Thoracic aorta (tissue), 2 donors: ENCODE measurements at places on chromosomes 13 and 19. TPM values are rescaled to one million over a fixed set of nuclear protein-coding genes. Genes with fewer than 3 reads are reported as not detected.
A peak's percentile ranks its signal among the peaks of the same experiment; 100 is the strongest.

YJU2 gene
- total RNA-seq, result 17.5 TPM

DNA sequence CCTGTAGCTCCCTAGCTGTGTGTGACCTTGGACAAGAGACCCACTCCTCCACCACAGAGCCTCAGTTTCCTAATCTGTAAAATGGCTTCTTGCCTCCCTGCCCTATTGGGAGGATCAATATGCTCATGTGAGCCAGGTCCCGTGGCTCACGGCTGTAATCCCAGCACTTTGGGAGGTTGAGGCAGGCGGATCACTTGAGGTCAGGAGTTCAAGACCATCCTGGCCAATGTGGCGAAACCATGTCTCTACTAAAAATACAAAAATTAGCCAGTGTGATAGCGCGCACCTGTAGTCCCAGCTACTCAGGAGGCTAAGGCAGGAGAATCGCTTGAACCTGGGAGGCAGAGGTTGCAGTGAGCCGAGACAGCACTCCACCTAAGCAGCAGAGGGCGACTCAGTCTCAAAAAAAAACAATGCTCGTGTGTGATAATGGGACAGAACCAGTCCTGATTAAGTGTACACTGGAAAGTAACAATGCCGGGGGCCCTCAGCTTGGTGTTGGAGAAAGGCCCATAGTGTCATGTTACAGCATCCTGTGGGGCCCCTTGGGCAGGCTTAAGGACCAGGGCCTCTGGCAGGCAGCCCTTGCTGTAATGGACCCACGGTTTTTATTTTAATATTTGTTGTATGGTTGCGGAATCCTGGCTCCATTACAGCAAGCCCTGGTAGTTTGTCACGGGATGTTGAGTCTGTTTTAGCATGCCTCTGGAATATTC, 6.8 kb downstream of the RPS11 start:
- DNase-seq, result no peak
- H3K27me3 ChIP-seq, result no peaks in the 10 kb centered on the region
- no peak overlapping the region for H3K4me3 ChIP-seq

IGFL4 gene
- total RNA-seq, result not detected

DACH1 gene
- total RNA-seq, result 0.14 TPM

DNA sequence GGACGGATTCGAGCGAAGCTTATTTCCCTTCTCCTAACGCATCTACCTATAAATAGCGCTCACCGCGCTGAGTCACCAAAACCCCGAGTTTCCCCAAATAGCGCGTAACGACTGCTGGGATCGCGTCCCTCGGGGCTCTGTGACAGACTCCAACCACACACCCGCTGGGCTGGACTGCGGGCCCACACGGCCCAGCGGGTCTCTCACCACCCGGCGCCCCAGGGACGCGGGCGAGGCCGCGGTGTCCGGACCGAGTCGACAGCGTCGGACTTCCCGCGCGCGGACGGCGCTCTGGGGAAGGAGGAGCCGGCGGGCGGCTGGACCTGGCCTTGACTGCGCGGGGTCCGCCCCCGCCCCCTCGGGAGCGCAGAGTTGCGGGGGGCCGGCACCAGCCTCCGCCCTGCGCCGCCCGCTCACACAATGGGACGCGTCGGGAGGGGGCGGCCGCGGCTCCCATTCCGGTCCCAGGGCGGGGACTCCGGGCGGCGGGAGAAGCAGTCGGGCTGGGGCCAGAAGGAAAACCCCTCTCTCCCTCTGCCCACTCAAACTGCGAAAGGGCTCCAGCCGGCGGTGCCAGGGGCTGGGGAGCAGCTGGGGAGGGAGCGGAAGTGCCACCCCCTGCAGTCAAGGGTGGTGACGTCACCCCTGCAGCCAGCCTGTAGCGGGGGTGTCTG, 108.8 kb downstream of the KCNRG start:
- H3K27ac ChIP-seq, result peak overlapping the region; percentile 99
- peak overlapping the region; percentile 93 for H3K4me3 ChIP-seq
- peak; percentile 81 for DNase-seq
- no peaks in the 10 kb centered on the region for H3K27me3 ChIP-seq
- no peaks in the 10 kb centered on the region for H3K36me3 ChIP-seq

- DNase-seq, result no peak
- H3K4me1 ChIP-seq, result no peaks in the 10 kb centered on the region
- H3K4me3 ChIP-seq, result no peak overlapping the region
- no peaks in the 10 kb centered on the region for H3K27me3 ChIP-seq
Measured at GRCh38 chr13:74770361-74770760, 636.2 kb upstream of the KLF12 start.

GRCh38 chr13:42333613-42334328, 61.8 kb downstream of the AKAP11 start:
- no peak overlapping the region for H3K4me3 ChIP-seq
- DNase-seq, result no peak
- no peaks in the 10 kb centered on the region for H3K27me3 ChIP-seq
- no peaks in the 10 kb centered on the region for H3K36me3 ChIP-seq
- no peak overlapping the region for H3K27ac ChIP-seq

- no peak overlapping the region for H3K27ac ChIP-seq
- no peaks in the 10 kb centered on the region for H3K4me1 ChIP-seq
- no peak overlapping the region for H3K4me3 ChIP-seq
- H3K27me3 ChIP-seq, result no peaks in the 10 kb centered on the region
Measured at GRCh38 chr19:2885736-2886135, 15.0 kb upstream of the ZNF57 start.

DNA sequence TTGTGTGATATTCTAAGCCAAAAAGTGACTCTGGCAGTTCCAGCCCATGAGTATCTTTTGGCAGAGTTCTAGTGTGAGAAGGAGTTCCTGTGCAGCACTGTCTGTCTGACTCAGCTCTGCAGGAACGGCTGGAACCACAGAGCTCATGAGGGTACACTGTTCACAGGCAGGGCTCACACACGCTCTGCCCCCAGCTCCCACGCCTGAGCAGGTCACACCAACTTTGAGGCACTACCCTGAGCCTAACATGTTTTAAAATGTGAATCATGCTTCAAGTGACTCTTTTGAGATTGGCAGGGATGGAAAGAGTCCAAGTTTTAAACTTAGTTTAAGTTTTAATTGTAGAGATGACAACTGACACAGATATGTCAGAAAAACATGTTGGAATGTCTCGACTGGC, 1203.3 kb downstream of the UQCRFS1 start:
- H3K27ac ChIP-seq, result no peak overlapping the region
- no peaks in the 10 kb centered on the region for H3K27me3 ChIP-seq
- no peaks in the 10 kb centered on the region for H3K36me3 ChIP-seq
- H3K4me3 ChIP-seq, result no peak overlapping the region
- DNase-seq, result no peak
- H3K4me1 ChIP-seq, result no peaks in the 10 kb centered on the region

DNA sequence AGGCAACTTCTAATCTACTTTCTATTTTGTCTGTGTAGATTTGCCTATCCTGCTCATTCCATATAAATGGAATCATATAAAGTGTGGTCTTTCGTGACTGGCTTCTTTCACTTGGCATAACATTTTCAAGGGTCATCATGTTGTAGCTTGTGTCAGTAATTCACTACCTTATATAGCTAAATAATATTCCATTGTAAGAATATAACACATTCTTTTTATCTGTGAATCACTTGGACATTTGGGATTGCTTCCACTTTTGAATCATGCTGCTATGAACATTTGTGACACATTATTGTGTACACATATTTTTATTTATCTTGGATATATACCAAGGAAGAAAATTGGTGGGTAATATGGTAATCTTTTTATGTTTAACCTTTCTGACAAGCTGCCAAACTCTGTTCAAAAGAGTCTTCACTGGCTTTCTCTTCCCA, 89.0 kb upstream of the CSNK1A1L start:
- H3K27me3 ChIP-seq, result no peaks in the 10 kb centered on the region
- H3K36me3 ChIP-seq, result no peaks in the 10 kb centered on the region
- H3K27ac ChIP-seq, result no peak overlapping the region

DNA sequence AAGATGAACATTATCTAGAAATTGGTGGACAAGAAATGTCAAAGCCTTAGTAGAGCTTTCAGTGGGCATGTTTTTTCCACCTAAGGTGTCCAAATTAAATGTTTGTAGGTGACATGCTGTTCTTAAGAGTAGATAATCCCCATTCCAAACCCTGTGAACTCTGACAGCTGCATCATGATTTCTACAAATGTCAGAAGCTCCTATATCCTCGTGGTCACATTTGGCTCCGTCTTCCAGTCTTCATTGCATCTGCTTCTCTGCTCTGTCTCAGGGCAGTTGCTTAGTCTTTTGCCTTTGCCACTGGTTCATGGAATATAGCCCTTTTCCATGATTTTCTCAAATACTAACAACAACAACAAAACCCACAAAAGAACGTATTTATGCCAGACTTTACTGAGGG, 234.5 kb downstream of the DLEU7 start:
- no peak for DNase-seq
- no peaks in the 10 kb centered on the region for H3K36me3 ChIP-seq
- no peak overlapping the region for H3K4me3 ChIP-seq
- no peaks in the 10 kb centered on the region for H3K27me3 ChIP-seq
- H3K4me1 ChIP-seq, result no peaks in the 10 kb centered on the region

SHISA7 gene
- total RNA-seq, result not detected

GRCh38 chr13:112783978-112784371, 94.1 kb downstream of the ATP11A start:
- H3K27me3 ChIP-seq, result no peaks in the 10 kb centered on the region
- no peak overlapping the region for H3K4me3 ChIP-seq
- no peak for DNase-seq
- no peak overlapping the region for H3K27ac ChIP-seq
- no peaks in the 10 kb centered on the region for H3K36me3 ChIP-seq

DNA sequence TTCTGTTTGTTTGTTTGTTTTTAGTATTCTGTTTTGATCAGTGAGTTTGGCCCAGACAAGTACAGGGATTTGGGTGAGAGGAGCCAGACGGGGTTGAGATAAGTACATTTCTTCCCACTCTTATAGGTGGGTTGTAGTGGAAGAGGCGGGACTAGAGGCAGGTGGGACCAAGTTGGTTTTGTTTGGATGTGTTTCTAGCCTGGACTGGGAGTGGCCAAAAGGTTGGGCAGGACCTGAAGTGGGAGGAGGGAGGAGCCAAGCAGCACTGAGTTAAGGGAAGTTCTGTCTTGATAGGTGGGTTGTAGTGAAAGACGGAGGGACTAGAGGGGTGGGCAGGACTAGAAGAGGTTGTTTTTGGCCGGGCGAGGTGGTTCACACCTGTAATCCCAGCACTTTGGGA, 9.0 kb downstream of the DNASE2 start:
- no peaks in the 10 kb centered on the region for H3K27me3 ChIP-seq
- H3K36me3 ChIP-seq, result peaks cover 3% of the 10 kb centered on the region
- H3K27ac ChIP-seq, result no peak overlapping the region
- no peak overlapping the region for H3K4me3 ChIP-seq
- no peak for DNase-seq
- H3K4me1 ChIP-seq, result no peaks in the 10 kb centered on the region

TIMM44 gene
- total RNA-seq, result 77.6 TPM

DNA sequence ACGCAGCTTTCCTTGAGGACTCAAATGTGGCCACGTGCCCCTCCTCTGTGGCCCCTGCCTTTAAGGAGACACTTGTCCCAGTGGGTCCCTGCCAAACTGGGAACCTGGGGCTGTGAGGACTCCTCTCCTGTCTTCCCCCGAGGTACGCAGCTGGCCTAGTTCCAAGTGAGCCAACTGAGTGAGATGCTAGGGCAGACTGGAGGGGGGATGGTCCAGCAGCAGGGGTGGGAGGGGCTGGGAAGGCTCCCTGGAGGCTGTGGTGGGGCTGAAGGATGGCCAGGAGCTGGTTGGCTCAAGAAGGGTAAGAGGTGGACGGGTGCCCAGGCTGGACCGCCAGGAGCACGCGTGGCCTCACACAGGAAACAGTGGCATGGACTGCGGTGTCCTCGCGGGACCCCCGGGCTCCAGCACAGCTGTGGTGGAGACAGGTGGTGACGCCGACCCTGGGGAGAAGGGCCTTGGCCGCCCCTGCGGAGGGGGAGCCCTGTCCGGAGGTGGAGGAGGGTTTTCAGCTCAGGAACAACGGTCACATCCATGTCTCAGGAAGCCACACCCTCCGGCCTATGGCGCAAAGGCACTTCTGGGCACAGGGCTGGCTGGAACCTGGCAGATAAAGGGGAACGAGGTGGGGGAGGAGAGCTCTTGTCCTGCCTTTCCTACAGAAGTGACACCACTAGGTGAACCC, 45.8 kb downstream of the MLLT1 start:
- no peaks in the 10 kb centered on the region for H3K27me3 ChIP-seq
- H3K27ac ChIP-seq, result no peak overlapping the region
- peaks cover 8% of the 10 kb centered on the region for H3K36me3 ChIP-seq
- peak overlapping the region; percentile 34 for H3K4me3 ChIP-seq

DNA sequence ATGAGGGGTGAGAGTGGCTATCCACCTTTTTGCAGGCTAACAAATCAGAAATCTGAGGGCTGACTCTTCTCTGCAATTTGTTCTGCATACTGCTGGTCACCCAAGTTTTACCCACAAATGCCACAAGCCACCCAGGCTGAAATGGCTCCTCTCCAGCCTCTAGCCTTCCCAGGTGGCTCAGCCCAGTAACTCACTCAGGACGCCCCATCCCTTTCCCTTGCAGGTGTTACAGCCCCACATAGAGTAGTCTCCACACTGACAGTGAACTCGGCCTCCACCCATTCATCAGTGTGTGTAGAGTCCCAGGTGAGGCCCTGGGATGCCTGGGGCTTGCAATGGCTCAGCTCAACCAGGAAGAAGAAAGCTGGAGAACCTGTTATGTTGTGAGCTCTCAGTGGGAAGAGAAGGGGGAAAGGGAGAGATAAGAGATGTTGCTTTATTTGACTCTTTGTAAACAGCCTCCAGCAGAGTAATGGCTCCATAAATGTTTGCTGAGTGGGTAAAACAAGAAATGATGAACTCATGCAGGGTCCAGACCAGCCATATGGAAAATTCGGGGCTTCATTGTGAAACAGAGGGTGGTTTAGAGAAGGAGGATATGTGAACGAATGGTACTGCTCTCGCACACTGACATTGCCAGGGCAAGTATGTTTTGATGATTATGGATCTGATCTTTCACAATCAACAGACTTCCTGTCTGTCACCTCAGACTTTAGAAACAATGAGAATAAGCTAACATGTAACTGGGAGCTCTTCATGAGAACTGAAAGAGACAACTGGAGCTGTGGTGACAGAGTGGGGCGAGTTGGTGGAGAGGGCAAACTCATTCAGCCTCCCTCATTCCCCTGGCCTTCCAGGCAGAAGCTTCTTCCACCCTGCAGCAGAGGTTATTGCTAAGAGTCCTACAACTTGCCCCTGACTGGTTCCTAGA, 74.2 kb upstream of the RFC3 start:
- no peaks in the 10 kb centered on the region for H3K27me3 ChIP-seq
- H3K4me1 ChIP-seq, result peaks cover 11% of the 10 kb centered on the region
- H3K4me3 ChIP-seq, result no peak overlapping the region
- no peak overlapping the region for H3K27ac ChIP-seq

- H3K27me3 ChIP-seq, result no peaks in the 10 kb centered on the region
- H3K27ac ChIP-seq, result no peak overlapping the region
- DNase-seq, result no peak
- H3K36me3 ChIP-seq, result no peaks in the 10 kb centered on the region
Measured at GRCh38 chr13:65889368-65889767, 1340.8 kb downstream of the PCDH9 start.

KISS1R gene
- not detected for total RNA-seq

DNA sequence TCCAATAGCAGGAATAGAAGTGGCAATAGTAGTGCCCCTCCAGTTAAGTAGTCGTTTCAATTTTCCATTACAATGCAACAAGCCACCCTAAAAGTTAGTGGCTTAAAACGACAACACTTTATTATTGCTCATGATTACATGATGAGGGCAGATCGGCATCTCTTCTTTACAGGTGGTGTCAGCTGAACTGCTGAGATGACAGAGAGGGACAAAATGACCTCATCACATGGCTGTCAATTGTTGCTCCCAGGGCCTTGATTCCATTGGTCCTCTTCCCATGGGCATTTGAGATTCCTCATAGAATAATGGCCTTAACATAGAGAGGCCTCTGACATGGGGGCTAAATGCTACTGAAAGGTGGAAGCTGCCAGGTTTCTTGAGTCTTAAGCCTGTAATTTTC, 679.8 kb upstream of the KLHL1 start:
- no peak for DNase-seq
- H3K27me3 ChIP-seq, result no peaks in the 10 kb centered on the region
- H3K4me3 ChIP-seq, result no peak overlapping the region
- H3K27ac ChIP-seq, result no peak overlapping the region
- no peaks in the 10 kb centered on the region for H3K36me3 ChIP-seq
